ENCODE measurements at places on chromosomes 16 and 17. TPM values are rescaled to one million over a fixed set of nuclear protein-coding genes. Genes with fewer than 3 reads are reported as not detected.

DNA sequence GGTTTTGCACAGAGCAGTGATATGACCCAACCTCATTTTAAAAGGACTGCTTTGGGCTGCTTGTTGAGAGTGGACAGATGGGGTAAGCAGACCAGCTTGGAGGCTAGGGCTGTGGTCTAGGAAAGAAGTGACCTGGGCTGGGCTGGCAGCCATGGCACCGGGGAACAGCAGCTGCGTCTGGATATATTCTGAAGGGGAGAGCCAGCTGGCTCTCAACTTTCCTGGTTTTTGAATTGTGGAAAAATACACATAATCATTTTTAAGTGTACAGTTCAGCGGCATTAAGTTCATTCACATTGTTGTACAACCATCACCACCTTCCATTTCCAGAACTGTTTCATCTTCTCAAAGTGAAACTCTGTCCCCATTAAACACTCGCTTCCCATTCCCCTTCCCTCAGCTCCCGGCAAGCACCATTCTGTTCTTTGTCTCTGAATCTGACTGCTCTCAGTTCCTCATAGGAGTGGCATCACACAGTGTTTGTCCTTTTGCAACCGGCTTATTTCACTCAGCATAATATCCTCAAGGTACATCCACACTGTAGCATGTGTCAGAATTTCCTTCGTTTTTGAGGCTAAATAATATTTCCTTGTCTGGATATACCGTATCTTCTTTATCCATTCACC, 113.2 kb downstream of the SPECC1 start:
- DNase-seq, result no peak

GRCh38 chr17:81046132-81046769, 11.3 kb downstream of the BAIAP2 start:
- DNase-seq, result no peak

The MIEN1 gene
- 42.9 TPM for total RNA-seq

The PRAC2 gene
- not detected for total RNA-seq

GRCh38 chr17:29086628-29087332, 43.8 kb downstream of the PIPOX start:
- no peak for DNase-seq

The CMTM2 gene
- total RNA-seq, result not detected

Measured in Caco-2 (cell line).